ENCODE measurements at places on chromosomes 12 and 14. TPM values are rescaled to one million over a fixed set of nuclear protein-coding genes. Genes with fewer than 3 reads are reported as not detected.

Gene DHH
- total RNA-seq = 0.20 TPM

- H3K4me1 ChIP-seq = no peaks in the 10 kb centered on the region
- DNase-seq = no peak
- no peak overlapping the region for H3K27ac ChIP-seq
- H3K36me3 ChIP-seq = no peaks in the 10 kb centered on the region
- no peaks in the 10 kb centered on the region for H3K27me3 ChIP-seq
Measured at GRCh38 chr12:88836156-88836555, 255.9 kb upstream of the KITLG start.

DNA sequence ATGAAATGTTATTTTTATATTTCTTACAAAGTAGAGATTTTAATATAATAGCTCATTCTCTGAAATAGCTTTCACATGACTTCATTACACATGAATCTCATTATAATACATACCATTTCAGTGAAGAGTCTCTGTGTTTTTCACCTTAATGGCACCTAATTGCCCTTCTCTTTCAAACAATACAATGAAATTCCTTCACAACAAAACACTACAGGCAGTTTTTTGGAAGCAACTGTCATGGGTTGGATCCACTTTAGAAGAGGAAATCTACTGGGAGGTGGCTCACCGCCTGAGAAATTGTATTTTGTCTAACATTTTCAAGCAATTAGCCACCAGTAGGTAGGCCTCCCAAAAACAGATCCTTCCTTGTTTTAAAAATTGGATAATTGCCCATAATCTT is 40.3 kb upstream of the RGS6 start:
- no peak for DNase-seq
- no peaks in the 10 kb centered on the region for H3K4me1 ChIP-seq
- peaks cover 19% of the 10 kb centered on the region for H3K27me3 ChIP-seq
- no peaks in the 10 kb centered on the region for H3K36me3 ChIP-seq
- H3K27ac ChIP-seq = no peak overlapping the region

Gene CLBA1
- total RNA-seq = 0.68 TPM

Gene CKB
- total RNA-seq = 5.5 TPM

DNA sequence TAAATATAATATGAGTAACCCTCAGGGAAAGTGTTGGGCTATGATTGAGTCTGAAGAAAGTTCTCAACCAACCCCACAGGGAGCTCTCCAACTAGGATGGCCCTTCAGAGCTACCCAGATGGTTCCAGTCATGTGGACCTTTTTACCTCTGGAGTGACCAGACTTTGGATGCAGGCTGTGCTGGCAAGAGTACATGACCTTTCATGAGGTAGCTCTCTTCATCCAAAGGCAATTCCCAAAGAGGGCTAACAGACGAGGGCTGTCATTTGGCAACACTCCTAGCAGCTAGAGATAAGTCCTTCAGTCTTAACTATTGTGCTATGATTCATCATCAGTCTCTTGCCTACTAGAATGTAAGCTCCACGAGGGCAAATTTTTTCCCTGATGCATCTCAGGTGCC is 75.4 kb downstream of the DUSP6 start:
- H3K4me1 ChIP-seq = peaks cover 32% of the 10 kb centered on the region
- peaks cover 17% of the 10 kb centered on the region for H3K36me3 ChIP-seq
- H3K27me3 ChIP-seq = no peaks in the 10 kb centered on the region
- no peak for DNase-seq

Gene PLEKHH1
- 0.53 TPM for total RNA-seq

Gene HOXC10
- not detected for total RNA-seq

- H3K4me1 ChIP-seq = no peaks in the 10 kb centered on the region
- DNase-seq = no peak
- H3K36me3 ChIP-seq = no peaks in the 10 kb centered on the region
- no peaks in the 10 kb centered on the region for H3K27me3 ChIP-seq
Measured at GRCh38 chr12:22881878-22882385, 257.0 kb downstream of the ETNK1 start.

DNA sequence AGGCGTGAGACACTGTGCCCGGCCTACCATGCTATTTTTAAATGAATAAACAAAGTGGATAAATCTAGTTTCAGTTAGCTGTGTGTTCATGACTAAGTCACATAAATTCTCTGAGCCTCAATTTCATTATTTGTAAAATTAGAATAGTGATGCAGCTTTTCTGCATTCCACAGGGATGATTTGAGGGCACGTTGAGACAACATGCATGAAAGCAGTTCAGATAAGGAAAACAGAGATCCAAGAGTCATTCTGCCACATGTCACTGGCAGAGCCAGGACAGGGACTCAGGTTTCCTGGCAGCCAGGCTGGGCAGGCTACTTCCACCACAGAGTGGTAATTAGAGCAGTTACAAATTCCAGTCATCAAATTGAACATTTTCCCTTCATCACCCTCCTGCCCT is 2.9 kb upstream of the PPP4R4 start:
- H3K4me3 ChIP-seq = no peak overlapping the region
- no peaks in the 10 kb centered on the region for H3K36me3 ChIP-seq
- peaks cover 17% of the 10 kb centered on the region for H3K4me1 ChIP-seq
- no peak for DNase-seq
- H3K27me3 ChIP-seq = peaks cover 30% of the 10 kb centered on the region

DNA sequence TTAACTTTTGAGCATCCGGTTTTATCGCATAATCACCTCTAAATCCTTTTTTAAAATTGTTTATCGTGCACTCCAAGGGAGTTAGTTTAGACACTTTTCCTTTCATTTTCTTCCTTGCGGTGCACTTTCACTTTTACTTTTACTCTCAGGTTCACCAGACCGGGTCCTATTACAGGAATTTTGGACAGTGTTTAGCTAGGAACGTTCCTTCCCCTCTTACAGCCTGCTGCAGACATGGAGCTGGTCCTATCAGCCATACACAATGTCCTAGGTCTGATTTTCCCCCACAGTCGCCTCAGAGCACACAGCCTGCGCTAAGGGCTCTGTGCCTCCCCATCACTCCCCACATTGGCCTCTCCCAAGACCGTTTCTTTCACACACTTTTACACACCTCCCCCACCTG is 103.9 kb downstream of the ALG10 start:
- peaks cover 8% of the 10 kb centered on the region for H3K27me3 ChIP-seq
- DNase-seq = no peak
- peaks cover 10% of the 10 kb centered on the region for H3K4me1 ChIP-seq
- H3K27ac ChIP-seq = no peak overlapping the region
- peak overlapping the region; percentile 51 for H3K4me3 ChIP-seq
- H3K36me3 ChIP-seq = no peaks in the 10 kb centered on the region

All from activated CD4-positive, alpha-beta memory T cell treated with anti-CD3 and anti-CD28 coated beads, Interleukin-2, amount 10 ng/mL, durations not matched to agents 7 days and 5 days (primary cell).